ENCODE measurements at places on chromosomes 13 and 19.
A peak's percentile ranks its signal among the peaks of the same experiment; 100 is the strongest.

DNA sequence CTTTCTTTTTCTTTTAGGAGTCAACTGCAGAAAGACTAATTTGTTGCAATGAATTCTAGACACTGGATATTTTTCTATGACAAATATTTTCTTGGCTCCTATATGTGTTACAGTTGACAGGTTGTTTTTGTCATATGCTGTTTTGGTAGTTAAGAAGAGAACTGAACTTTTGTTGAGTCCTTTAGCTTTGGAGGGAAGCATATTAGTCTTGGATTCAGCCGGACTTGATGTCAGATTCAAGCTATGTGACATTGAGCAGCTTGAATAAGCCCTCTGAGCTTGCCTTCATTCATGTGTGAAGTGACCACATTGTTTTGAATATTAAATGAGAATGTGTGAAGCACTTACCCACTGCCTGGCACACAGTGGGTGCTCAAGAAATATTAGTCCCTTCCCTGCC, 181.9 kb upstream of the RNF113B start:
- no peak for DNase-seq

- no peak for DNase-seq
Measured at GRCh38 chr13:104310861-104311260, 1244.6 kb upstream of the SLC10A2 start.

- no peak for DNase-seq
Measured at GRCh38 chr13:99688776-99689175, 187.5 kb downstream of the TM9SF2 start.

DNA sequence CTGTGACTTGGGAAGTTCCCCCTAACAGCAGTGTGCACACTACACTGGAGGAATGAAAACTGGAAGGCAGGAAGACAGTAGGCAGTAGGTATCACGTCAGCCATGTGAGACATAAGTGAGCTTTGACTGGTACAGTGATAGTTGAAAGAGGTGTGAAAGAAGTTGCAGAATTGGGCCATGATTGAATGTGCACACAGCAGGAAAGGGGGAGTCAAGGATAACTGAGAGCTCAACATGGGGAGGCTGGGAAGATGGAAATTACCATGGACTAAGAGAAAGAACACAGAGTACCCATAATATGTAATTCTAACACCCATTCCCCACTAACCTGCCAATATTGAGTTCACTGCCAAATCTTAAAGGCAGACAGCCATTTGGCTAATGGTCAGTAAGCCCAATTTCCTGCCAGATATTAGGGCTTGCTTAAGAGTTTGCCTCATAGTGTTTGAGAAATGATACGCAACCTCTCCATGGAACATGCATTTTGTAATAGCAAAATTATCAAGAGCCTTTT, 321.7 kb downstream of the DCT start:
- DNase-seq = no peak

DNA sequence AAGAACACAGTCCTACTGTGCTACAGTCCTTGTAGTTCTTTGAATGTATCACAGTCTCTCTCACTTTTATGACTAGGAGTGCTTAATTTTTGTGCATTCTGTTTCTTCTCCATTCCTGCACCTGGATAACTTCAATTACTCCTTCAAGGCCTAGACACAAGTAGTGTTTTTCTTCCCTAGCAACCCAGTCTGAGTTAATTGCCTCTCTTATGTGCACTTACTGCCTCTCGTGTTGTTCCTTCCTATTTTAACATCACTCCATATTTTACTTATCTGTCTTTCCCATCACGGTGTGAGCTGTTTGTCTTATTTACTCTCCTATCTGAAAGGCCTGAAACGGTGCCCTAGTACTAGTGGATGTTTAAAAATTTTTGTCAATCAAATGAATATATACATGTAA, 101.5 kb downstream of the HS6ST3 start:
- DNase-seq = no peak

- no peak for DNase-seq
Measured at GRCh38 chr13:51976423-51976822, 34.8 kb downstream of the ATP7B start.

DNA sequence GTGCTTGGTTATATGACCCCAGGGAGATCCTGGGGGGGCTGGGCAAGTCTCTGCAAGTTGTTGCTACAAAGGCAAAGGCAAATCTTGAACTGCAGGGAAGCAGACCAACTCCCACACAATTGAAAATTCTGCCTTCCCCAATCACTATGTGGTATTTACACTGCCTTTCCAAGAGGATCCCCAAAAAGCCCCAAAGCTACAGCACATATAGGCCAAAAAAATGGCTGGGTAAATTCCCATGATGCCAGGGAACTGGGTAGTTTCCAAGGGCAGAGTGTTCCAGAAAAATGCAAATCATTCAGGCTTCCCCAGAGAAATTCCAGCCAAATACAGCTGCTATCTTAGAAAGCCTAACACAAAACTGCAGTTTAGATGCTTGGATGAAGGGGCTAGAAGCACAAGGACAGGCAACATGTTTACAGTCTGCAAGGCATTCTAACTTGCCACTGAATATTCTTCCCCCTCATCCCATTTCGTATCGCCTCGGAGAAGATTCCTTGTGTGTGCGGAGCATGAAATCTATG, 6.2 kb downstream of the FOXO1 start:
- no peak for DNase-seq

DNA sequence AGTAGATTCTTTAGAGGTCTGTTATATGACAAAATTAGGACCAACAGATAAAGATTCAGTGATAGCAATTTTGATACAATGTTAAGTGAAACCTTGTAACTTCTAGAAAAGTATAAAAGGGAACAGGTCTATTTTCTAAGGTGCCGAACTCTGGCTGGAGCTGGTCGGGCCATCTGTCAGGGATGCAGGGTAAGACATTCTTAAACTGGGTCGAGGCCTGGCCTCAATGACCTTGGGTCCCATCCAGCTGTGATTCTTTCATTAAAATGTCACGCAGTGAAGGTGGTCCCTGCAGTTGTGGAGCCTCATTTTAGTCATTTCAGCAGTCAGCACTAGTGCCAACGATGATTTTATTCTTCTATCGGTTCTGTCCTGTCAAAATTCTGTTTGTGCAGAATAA, 271.9 kb upstream of the SPRY2 start:
- DNase-seq = no peak

DNA sequence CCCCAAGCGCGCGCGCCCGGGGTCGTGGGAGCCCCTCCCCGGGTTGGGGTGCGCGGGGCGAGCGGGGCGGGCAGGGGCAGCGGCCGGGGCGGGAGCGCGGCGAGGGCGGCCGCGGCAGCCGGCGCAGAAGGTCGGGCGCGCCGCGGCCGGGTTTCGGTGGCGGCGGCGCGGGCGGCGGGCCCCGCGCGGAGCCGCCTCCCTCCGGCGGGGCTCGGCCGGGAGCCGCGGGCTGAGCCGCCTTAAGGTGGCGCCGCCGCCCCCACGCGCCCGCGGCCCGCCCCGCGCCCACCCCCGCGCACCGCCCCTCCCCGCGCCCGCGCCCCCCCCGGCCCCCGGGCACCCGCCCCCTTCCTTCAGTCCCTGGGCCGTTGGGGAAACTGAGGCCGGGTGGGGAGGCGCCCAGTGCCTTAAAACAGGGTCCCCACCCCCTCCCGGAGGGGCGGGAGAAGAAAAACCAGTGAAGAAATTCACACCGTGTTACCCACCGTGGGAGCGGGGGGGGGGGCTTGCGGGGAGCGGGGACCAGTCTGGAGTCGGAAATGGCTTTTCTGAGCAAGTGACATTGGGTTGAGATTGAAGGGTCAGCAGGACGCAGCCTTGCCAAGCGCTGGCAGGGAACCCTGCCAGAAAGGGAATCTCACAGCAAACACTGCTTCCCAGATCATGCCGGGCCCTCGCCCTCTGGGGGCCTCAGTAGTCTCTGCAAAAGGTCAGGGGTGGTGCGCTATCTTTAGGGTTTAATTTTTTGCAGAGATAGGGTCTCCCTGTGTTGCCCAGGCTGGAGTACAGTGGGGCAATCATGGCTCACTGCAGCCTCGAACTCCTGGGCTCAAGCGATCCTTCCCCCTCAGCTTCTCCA, at the start of gene TLE2:
Gene TLE2 (minus strand): TSS at position 216 of the 859 bp plus-strand sequence. CDS start 376 bp downstream, outside the sequence.
- DNase-seq = no peak

GRCh38 chr13:24267801-24268200, 41.6 kb upstream of the C1QTNF9 start:
- DNase-seq = no peak

GRCh38 chr13:78319101-78319627, 284.2 kb downstream of the POU4F1 start:
- DNase-seq = no peak

DNA sequence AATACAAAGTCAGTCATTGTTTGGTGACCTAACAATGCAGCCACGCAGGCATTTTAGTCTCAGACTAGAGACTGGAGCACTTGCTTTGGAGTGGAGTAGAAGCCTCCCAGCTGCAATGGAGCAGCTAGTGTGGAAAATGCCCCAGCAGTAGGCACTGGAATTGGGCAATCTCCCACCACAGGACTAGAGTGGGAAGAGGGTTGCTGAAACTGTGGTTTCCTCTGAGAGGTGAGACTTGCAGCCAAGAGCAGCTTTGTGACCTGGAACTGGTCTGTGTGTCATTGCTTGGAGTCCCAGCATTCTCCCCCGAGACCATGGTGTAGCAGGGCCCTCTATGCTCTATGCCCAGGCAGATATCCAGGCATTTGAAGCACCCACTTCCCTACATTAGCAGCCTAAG, 556.3 kb downstream of the UQCRFS1 start:
- DNase-seq = no peak

DNA sequence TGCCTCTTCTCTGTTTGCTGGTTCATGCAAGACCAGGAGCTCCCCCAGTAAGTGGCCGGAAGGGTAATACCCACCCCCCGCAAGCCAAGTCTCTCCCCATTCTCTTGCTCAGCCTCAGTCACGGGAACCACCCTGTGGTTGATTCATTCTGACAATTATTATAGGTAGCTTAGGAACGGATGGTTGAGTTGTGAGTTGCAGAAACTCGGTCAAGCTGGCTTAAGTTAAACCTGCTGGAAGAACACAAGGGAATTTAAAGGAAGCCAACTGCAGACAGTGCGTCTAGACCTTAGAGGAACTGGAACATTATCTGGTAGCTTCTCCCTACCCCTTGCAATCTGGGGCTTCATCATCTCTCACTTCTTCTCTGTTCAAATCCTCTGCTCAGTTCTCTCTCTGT, 8.9 kb downstream of the FPR1 start:
- no peak for DNase-seq

DNA sequence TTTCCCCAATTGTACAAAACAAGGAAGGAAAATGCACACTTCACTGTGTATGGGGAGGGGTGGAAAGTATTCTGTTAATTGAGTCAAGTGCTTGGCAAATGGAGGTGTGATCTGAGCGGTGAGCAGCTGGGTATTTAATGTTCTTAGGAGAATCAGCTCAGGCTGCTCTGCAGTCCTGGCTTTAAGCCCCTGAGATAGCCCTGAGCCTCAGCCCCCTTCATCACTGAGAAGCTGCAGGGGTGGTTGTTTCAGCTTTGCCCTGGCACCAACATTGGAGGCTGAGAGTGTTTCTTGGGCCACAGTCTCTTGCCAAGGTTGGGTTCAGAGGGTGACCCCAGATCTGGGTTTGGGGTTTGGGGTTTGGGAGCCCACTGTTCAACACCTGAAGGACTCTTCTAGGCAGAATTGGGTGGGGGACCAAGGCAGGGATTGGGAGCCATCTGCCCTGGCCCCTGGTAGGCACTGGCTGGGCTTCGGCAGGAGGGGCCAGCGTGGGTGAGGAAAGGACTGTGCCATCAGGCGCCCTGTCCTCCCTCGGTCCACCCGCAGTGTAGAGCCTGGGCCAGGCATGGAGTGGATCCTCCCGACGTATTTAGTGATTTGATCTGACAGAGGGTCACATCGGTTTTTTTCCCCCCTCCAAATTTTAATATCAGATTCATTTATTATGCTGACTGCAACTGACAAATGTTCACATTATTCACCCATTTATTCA, 66.7 kb upstream of the ZNF536 start:
- no peak for DNase-seq

GRCh38 chr13:110371550-110372465, 64.7 kb downstream of the COL4A2 start:
- DNase-seq = no peak

- peak; percentile 86 for DNase-seq
Measured at GRCh38 chr19:3403489-3404323, 37.3 kb downstream of the NFIC start.

- no peak for DNase-seq
Measured at GRCh38 chr13:93680329-93680728, 453.7 kb downstream of the GPC6 start.

- DNase-seq = no peak
Measured at GRCh38 chr13:108657519-108657918, 28.1 kb downstream of the MYO16 start.

- DNase-seq = peak; percentile 55
Measured at GRCh38 chr19:49591731-49592485, 926 bp downstream of the PRR12 start.

GRCh38 chr19:39197808-39198207, 1.0 kb downstream of the NCCRP1 start:
- no peak for DNase-seq

DNA sequence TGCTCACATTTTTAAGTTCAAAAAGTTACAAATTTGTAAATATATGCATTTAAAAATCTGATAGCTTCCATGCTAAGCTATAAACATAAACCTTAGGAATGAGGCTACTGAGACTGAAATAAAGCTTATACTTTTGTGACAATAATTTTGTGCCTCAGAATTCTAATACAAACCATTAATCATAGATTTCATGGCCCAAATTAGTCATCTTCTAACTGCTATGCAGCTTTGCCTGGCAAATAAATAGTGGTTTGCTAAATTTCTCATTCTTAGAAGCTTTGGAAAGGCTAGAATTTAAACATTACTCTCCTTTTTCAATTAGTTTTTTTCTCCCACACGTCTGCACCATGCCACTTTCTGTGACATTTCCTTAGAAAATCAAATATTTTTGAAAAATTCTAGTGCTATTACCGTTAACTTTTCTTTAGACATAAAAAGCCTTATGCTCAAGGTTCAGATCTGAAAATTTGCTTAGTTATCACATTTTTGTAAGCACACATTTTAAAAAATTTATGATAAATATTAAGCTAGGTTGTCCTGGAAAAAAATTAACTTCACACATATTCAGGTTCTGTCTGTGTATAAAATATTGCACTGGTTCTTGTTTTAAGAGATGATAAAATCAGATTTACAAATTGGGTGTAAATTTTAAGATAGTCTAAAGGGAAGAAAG, 46.9 kb downstream of the FNDC3A start:
- DNase-seq = no peak

- no peak for DNase-seq
Measured at GRCh38 chr19:11704626-11705025, 34.1 kb downstream of the ZNF823 start.

- DNase-seq = no peak
Measured at GRCh38 chr13:111968336-111969010, 98.5 kb upstream of the SOX1 start.

- DNase-seq = peak; percentile 26
Measured at GRCh38 chr13:49690133-49690994, 922 bp downstream of the EBPL start.

- no peak for DNase-seq
Measured at GRCh38 chr13:74068471-74068870, 65.7 kb downstream of the KLF12 start.

DNA sequence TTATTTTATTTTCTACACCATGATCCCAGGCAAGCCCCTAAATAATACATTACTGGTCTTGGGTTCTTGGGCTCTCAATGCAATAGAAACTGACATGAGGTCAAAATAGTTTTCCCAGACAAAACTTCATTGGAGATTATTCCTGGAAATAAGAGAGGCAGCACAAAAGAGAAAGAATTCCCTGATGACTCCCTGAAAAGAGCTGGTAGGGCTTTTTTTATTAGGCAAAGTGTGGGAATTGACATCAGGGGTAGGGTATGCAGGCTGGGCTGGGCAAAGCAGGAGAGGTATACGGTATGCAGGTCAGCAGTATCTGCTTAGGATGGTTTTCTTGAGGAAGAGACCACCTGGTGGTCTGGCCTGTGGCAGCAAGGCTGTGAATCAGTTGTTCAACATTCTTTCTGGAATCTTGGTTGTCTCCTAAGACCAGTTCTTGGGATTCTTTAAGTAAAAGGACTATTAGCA, 9.3 kb upstream of the IGFL3 start:
- DNase-seq = no peak

Measured in hindlimb muscle (tissue), 1 donor.